ENCODE measurements at places on chromosomes 12 and 14.

- no peak for DNase-seq
These were observed 206.3 kb upstream of the C14orf180 start for GRCh38 chr14:104373055-104373854.

DNA sequence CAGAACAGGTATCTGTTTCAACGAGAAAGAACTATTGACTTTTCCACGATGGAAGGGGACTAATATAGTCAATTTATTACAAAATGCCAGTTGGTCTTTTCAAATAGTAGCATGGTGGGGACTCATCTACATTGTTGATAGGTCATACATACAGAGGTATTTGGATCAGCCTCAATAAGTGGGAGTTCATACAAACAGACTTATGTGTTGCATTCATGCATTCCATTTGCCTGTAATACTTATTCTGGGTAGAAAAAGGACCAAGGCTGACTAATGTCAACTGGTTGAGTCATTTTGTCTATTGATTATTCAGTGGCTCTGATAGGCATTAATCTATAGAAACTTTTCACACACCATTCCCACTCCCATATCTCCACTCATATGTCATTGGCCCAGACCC lies 41.5 kb upstream of the GLIPR1 start:
- no peak for DNase-seq

GRCh38 chr12:127496255-127496654 lies 770.7 kb upstream of the TMEM132C start:
- DNase-seq, result no peak

DNA sequence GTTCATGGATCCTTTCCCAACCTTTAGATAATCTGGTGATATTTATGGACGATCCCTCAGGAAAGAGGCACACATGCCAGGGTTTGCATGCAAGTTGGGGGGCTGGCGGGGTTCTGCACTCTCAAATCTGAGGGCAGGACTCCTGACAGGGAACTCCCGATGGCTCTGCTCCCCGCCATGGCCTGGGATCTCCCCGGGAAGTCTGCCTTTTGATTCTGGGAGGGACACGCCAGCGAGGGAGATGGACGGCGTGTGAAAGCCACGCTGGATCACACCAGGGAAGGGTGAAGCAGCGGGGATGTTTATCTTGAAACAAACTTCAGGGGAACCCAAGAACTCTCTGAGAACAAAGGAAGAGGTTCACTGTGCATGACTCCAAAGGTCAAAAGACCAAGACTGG lies 43.6 kb downstream of the LGMN start:
- DNase-seq, result no peak

DNA sequence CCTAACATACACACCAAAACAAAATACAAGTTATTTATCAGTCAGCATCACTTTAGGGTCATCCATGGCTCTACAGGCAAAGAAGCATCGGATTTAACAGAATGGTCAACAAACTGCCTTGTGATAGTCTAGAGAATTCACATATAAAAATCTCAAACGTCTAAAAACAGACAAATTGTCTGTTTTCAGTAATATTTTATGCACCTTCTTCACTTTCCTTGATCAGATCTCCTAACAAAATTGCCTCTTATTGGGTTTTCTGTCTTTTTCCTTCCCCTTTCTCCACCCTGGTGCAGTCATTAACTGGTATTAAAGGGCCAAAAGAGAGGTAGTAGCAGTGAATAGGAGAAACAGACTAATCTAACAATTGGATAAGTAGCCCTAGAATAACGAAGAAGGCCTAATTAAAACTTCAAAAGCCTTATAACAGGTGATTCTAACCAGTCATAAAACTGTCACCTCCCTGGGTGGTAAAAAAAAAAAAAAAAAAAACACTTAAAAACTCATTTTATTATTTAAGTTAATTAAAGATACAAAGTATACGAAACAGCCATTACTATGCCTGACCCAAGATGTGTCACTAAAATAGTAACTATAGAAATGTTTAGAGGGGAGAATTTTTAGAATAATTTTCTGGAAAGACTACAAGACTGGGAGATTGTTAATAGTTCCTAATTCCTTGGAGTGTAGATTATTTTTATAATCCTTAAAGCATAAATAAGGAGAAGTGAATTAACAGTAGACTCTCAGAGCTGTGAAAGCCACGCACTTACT lies 1.5 kb downstream of the KIF21A start:
- DNase-seq, result no peak

GRCh38 chr12:101490286-101490920 lies 15.3 kb downstream of the SPIC start:
- DNase-seq, result no peak

DNA sequence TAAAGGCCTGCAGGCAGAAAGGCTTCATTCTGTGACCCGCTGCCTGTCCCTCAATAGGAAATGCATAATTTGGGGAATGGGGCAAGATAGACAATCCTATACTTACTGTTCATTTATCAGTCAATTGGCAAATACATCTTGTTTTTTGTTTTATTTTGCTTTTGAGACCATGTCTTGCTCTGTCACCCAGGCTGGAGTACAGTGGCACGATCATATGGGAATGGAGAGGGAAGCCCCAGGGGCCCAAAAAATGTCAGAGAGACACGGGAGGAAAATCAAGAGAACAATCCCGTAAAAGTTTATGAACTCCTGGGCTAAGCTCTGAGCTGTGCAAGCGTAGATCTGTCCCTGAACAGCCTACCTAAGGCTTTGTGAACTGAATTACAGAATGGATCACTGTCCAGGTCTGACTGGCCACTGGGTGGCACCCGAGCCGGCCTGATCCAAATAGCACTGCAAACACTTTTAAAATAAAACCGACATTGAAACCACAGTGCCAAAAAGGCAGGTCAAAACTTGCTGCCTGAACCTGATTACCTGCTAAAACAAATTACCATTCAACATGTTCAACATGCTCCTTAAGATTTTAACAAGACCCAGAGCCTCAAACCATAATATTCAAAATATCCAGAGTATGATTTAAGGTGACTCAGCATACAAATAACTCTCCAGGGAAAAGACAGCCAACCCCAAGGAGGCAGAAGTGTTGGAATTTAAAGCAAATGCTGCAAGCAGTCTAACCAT lies 11.8 kb downstream of the COPS7A start:
- peak; percentile 90 for DNase-seq

GRCh38 chr14:99674776-99675381 lies 9.2 kb upstream of the CYP46A1 start:
- no peak for DNase-seq

DNA sequence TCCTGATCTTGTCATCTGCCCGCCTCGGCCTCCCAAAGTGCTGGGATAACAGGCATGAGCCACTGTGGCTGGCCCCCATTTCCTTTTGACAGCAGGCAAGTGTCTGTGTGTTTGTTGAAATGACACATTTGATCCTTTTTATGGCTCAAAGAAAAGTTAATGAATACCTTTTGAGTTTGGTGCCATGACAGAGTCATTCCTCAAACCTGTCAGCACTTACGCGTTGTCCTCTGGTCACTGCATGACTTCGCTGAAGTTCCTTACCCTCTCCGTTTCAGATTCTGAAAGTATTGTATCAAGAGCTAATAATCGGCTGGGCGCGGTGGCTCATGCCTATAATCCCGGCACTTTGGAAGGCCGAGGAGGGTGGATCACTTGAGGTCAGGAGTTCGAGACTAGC lies 32.4 kb downstream of the NEMF start:
- no peak for DNase-seq

DNA sequence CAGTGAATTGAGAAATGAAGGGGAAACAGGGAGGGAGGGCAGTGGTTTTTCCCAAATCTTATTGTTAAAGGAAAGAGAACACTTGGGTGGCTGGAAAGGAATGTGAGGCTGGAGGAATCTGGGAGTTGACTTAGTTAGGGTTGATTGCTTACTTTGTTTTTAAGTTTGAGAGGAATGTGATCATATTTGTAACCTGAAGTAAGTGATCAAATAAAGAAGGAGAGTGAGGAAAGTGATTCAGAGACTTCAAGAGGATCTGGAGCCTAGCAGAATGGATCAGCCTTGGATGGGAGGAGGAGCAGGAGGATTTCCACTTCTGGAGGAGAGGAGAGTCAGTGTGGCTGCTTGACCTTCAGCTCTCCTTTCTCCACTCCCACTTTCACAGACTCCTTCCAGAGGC lies 6.0 kb upstream of the LRP6 start:
- DNase-seq, result no peak

DNA sequence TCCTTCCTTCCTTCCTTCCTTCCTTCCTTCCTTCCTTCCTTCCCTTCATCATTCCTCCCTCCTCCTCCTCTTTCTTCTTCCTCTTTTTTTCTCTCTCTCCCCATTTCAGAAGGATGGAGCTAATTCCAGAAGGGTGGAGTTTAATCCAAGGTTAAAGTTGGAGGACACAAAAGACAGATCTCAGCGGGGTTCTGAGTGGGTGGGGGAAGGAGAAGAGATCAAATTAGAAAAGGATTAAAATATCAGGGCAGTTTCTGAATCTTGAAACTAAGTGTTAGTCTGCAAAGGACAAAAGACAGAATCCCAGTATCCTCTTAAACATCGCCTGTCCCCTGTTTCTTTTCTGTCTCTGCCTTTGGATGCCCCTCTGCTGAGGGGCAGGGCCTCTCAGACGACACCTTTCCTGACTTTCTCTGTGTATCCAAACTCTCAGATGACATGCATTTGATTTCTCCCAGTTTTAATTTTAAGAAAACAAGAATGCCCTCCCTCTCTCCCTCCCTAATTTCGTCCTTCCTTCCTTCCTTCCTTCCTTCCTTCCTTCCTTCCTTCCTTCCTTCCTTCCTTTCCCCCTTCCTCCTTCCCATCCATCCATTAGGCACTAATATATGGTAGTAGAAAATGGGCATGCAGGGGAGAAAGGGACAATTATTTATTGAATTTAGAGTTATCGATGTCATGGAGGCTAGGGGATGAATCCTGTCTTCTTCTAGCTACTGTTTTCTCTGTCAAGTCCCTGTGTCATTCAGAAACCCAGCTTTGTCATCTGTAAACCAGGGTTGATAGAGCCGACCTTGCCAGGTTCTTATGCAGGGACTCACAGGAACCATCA lies 269.1 kb downstream of the VRK1 start:
- no peak for DNase-seq

GRCh38 chr12:18151036-18151435 lies 61.0 kb upstream of the RERGL start:
- DNase-seq, result no peak

DNA sequence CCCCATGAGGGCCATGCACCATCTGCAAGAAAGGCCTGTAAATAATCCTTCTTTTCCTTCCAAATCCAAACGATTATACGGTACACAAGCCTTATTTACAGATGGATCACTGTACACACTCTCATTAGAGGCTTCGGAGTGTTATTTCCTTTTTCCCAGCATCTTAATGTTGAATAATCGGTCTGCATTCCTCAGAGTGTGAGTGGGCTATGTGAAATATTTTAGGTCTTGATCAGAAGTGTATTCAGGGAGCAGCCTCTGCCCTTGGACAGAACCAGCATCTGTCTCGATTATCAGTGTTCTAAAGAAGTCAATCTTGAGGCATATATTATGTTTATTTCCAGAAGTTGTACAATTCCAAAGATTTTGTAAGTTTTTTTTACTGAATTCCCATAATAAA lies 340.6 kb downstream of the SEC23A start:
- no peak for DNase-seq

DNA sequence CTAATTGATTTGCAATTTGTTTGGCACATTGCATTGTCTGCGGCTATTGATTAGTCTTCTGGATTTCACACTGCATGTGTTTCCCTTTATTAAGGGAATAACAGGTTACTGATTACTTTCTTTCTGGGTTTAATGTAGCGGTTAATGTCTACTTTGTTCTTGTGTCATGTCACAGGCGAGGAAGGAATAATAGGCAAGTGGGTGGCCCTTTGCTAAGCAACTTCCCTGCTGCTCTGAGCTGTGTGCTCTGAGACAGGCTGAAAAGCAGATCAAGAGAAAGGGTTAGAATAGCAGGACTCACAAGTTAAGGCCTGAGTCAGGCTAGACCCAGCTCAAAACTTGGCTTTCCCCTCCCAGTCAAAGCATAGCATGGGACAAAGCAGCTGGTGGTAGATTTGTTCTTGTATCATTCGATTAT lies 77.2 kb downstream of the NKX2-1 start:
- no peak for DNase-seq

DNA sequence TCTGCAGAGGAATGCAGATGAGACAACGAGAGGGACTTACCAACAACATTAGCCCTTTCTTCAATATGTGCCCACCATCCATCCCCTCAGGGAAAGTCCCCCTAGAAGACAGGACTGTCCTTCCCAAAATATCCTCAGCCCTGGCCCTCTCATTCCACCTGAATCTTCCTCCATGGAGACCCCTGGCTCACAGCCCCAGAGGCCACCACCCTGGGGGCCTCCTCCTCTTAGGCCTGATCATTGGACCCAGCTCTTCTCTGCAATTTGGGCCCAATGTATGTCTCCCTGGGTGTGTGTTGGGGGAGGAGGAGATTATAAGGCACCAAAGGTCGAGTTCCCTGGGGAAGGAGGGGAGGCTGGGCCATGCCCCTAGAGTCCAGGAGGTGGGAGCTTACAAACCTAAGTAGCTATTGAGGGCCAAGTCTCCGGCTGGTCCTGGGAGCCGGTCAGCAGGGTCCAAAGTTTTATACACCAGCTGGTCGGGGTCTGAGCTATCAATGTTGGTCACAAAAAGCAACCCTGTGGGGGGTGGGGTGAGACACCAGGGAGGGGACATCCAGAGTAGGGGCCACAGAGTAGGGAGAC lies 8.1 kb downstream of the ITGA7 start:
- peak; percentile 57 for DNase-seq

DNA sequence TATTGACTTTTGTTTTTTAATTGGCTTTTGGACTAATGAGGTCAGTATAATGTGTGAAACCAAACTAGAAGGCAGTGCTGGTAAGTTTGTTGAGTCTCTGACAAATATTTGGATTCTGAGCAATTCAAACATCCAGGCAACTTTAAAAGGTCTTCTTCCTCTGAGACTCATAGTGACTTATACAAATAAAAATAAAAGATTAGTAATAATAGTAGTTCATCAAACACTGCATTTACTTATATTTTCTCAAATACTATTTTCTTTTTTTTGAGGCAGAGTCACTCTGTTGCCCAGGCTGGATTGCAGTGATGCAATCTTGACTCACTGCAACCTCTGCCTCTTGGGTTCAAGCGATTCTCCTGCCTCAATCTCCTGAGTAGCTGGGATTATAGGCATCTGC lies 337.9 kb downstream of the DAD1 start:
- no peak for DNase-seq

- DNase-seq, result no peak
These were observed 227.4 kb downstream of the ALX1 start for GRCh38 chr12:85507456-85507855.

DNA sequence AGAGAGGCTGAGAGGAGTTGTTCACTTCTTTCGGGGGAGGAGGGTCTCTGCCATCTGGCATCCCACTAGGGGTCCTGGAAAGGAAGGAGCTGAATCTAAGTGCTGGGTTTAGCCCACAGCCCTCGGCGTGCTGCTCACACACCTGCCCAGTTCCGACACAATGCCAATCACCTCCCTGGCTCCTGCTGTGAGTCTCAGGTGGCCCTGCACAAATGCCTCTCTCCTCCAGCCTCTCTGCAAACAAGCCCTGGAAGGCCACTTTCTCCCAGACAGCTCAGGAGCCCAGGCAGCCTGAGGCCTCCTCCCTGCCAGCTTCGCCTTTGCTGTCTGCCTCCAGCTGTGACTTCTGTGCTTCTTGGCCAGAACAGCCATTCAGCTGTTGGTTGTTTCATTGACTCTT lies 51.2 kb downstream of the SMIM41 start:
- peak; percentile 82 for DNase-seq

GRCh38 chr14:66468778-66469367 lies 17.3 kb upstream of the CCDC196 start:
- no peak for DNase-seq

Data from lower leg skin (tissue), 4 donors.